ENCODE measurements at places on chromosomes 16 and 17.

GRCh38 chr16:71230122-71230845 lies at the start of gene HYDIN:
HYDIN (minus strand) TSS chr16:71230722; CDS start chr16:71186895, 43,827 bp downstream.
- DNase-seq, result no peak

DNA sequence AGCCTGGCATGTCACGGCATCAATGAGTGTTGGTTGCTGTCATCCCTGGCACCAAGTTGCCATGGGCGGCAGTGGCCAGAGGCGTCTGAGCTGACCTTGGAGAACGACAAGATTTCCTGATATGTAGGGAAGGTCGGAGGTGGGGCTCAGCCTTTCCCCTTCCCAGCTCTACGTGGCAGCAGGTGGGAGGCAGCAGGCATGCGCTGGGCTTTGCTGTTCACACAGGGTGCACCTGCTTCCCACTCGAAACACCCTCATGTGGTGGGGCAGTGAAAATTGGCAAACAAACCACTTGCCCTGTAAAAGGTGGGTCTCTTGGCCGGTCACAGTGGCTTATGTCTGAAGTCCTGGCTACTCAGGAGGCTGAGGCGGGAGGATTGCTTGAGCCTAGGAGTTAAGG lies 12.3 kb upstream of the TFAP4 start:
- no peak for DNase-seq

GRCh38 chr17:13362341-13363122 lies 239.2 kb downstream of the HS3ST3A1 start:
- no peak for DNase-seq

GRCh38 chr16:14029658-14030057 lies 41.5 kb upstream of the MRTFB start:
- no peak for DNase-seq

DNA sequence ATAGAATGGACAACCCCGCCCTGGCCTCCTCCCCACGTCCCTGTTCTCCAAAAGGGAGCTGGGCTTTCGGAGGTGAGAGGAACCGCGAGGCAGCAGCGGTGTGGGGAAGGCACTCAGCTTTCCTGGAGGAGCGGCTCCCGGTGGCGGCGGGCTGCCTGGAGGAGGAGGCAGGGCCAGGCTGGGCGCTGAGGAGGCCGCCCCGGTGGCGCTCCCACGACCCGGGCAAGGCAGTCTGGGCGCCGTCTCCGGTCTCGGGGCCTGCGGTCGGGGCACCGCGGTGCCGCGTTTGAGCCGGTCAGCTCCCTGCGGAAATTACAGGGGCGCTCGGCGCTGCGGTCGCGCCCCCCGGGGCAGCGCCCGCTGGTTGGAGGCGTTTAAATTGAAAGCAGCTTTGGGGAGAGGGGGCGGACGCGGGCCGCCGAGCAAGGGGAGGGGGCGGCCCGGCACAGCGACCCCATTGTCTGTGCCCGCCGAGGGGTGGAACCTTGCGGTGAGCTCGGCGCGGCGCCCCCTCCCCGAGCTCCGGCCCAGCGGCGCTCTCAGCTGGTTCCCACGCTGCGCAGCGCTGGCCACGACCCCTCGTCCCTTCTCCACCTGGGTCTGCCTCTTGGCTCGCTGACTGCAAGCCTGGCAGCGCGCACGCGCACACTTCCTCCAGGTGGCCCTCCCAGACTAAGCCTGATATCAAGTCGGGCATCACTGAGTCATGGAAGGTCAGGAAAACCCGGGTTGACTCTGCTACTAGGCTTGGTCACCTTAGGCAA lies 58.7 kb upstream of the DLX4 start:
- no peak for DNase-seq

GRCh38 chr17:57833179-57833939 lies 16.5 kb downstream of the MRPS23 start:
- peak; percentile 29 for DNase-seq

DNA sequence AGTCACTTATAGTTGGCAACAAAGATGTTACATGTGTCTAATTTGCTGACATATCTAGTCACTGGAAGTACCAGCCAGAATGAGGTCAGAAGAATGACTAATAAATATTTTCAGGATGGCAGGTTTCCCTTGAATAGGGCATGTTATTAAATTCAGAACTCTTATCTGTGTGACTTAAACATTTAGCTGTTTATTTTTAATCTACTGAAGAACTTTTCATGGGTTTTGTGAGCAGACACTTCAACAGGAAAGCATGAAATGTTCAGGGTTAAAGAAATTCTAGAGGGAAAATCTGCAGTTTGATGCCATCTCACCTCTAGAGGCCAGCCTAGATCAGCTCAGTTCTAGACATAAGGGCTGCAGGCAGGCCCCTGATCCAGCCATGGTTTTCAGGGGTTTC lies 13.2 kb downstream of the JPT2 start:
- no peak for DNase-seq

DNA sequence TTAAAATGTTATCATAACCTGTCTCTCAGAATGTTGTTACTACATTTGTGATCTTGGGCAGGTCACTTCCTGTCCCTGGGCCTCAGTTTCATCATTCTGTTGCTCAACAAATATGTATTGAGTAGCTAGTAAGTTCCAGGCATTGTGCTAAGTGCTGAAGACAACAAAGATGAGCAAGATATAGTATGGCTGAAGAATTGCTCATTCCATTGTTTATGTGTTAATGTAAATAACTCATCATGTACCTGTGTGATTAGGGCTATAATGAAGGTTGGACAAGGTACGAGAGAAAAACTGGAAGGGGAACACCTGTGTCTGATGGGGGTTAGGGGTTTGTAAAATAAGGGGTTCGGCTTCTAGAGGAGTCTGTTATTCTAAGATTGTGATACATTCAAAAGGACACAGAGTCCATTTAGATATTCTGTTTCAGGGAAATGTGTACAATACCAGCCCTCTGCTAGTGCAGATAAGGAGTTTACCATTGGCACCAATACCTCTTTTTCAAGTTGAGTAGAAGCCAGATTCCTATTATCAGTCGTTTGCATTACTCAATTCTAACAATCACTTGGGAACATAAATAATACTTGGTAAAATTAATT lies 20.0 kb downstream of the TUBG1 start:
- no peak for DNase-seq

DNA sequence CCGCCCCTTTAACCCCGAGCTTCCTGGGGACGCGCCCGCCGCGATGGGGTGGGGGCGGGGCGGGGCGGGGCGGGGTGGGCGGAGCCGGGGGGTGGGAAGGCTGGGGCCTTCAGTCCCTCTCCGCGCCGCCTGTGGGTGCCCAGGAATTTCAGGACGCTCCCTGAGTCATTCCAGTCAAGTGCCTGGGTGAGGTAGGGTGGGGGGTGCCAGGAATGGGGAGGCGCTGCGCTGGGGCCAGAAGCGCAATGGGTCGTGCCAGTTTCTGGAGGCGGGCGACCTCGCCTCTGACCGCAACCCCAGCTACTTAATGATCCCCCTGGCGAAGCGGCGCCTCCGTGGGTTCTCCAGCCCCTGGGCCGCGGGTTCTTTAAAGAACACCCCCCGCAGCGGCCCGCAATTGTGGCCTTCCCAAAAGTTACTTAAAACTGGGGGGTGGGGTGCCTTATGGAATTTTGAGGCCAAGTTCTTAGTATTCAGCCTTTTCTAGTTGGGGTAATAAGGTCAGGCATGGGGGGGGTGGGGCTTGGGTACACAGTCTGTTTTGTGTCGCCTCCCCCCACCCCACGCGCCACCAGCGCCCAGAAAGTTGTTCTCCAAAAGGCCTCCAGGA lies 826 bp upstream of the GSE1 start:
- no peak for DNase-seq

- DNase-seq, result peak; percentile 60
These were observed at the start of gene DYNLL2 for GRCh38 chr17:58082870-58083490. DYNLL2 (plus strand) TSS chr17:58083419; CDS start chr17:58087091, 3,672 bp downstream.

DNA sequence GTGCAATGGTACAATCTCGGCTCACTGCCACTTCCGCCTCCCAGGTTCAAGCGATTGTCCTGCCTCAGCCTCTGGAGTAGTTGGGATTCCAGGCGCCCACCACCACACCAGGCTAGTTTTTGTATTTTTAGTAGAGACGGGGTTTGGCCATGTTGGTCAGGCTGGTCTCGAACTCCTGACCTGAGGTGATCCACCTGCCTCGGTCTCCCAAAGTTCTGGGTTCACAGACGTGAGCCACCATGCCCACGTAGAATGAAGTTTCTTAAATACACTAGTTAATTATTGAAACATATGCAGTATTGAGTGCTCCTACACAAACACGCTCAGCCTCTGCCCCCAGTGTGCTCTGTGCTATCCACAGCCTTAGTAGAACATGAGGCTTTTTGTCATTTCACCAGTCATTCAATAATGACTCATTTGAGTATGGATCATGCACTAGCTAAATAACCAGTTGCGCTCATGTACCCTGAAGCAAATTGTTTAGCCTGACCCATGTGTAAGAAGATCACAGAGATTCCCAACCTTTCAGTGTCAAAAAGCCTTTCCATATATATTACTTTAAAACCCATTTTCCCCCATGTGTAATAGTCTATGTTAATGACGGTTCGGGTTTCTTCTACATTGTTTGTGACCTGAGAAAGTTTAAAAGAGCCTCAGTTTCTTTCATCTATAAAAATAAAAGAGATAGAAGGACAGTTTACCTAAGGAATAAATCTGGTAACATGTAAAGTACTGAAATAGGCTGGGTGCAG lies 49.7 kb downstream of the TUBD1 start:
- no peak for DNase-seq

- peak; percentile 78 for DNase-seq
These were observed 262.5 kb downstream of the CBLN1 start for GRCh38 chr16:49019081-49019633.

DNA sequence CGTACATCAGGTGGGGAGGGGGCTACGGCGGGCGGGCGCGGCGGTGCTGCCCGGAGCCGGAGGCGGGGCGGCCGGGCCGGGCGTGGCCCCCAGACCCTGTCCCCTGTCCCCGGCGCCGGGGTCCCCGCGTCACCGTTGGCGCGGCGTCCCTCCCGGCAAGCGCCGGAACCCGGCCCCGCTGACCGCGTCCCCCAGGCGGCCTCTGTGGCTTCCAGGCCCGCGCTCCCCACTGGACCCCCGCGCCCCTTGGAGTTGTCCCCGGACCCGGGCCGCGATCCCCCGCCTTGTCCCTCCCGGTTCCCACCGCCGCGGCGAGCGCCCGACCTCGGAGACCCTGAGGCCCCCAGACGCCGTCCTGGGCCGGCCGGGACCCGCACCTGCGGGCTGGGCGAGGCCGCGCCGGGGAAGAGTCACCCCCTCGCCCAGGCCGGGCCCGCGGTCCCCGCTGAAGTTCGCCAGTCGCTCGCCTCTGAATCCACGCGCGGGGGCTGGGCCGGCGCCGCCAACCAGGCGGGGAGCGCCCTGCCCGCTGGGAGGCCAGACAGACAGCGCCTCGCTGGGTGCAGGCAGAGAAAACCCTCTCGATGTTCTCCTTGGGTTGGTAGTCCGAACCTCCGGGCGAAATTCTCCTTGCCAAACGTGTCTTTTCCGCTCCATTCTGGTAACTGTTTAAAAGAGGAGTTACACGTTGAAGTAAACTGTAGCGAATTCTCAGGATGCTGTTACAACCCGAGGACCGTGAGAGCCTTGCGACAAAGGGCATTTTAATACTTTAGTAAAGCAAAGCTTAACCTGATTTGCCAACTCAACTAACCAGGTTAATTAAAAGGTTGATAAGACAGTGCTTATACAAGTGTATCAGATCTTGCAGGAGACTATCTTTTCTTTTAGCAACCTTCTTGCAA lies 761 bp downstream of the GAN start:
- DNase-seq, result no peak
